ENCODE measurements at places on chromosomes 6 and 20.

- no peak for DNase-seq
Observed at GRCh38 chr6:91442342-91442741, 855.5 kb upstream of the MAP3K7 start.

- DNase-seq, result no peak
Observed at GRCh38 chr6:125784365-125784764, 6.4 kb upstream of the NCOA7 start.

DNA sequence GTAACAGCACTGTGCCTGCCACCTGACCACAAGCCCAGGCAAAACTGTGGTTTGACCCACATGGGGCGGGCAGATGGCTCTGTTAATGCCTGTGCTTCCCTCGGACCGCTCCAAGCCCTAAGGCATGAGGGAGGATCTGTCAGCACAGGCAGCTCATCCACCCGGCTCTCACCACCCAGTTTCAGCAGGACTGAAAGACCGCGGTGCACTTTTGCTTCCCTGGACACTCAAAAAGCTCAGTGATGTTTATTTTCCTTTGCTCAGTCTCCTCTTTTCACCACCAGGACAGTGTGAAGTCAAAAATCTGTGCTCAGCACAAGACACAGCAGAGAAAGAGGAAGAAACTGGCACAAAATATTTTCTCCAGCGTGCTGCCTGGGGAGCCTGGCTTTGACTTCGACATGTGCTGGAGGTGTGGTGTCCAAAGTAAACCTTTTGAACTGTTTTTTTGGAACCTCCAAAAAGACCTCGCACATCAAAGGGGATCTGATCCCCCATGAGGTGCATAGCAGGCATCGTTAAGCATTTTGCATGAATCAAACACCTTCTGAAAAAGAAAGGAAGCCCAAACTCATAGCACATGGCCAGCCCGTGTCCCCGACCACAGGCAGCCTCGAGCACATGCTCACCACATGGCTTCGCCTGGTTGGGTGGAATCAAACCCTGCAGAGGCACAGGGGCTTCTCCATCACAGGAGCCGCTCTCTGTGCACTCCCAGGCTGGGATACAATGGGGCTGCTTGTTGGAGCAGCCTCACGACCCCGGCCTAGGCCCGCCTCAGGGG is 441.7 kb upstream of the JARID2 start:
- no peak for DNase-seq

GRCh38 chr6:7868926-7869325 is 41.7 kb downstream of the TXNDC5 start:
- no peak for DNase-seq

- DNase-seq, result no peak
Observed at GRCh38 chr20:33318096-33318429, 35.0 kb downstream of the BPIFB1 start.

GRCh38 chr20:36096435-36096834 is 58.1 kb upstream of the EPB41L1 start:
- no peak for DNase-seq

DNA sequence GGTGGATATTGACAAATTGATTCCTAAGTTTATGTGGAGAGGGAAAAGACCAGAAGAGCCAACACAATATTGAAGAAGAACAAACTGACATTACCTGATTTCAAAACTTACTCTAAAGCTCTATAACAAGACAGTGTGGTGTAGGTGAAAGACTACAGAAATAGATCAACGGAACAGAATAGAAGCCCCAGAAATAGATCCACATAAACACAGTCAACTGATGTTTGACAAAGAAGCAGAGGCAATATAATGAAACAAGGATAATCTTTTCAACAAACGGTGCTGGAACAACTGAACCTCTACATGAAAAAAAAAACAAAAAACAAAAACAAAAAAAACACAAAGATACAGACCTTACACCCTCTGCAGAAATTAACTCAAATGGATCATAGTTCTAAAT is 50.2 kb downstream of the MAP3K5 start:
- DNase-seq, result no peak

- DNase-seq, result no peak
Observed at GRCh38 chr20:2089447-2089846, 12.2 kb upstream of the STK35 start.

DNA sequence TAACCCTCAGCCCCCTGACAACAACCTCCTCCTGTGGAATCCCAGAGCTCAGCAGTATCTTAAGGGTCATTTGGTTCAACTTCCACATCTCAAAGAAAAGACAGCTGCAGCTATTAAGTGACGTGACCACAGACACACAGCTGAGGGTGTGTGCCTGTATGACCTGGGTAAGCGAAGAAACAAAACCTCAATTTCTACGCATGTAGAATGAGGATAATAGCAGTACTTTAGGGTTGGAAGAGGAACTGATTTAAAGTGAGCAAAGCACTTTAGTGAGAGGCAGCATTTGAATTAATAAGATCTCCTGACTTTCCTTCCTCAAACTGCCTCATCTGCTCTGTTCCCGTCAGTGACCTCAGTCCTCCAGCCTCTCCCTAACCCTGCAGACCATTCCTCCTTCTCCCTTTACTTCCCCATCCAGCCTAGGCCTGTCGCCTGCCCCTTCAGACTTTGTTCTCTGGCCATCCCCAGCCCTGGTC is 6.8 kb upstream of the ARMC2 start:
- no peak for DNase-seq

GRCh38 chr6:36593569-36594028 is 563 bp upstream of the SRSF3 start:
- DNase-seq, result peak; percentile 53

DNA sequence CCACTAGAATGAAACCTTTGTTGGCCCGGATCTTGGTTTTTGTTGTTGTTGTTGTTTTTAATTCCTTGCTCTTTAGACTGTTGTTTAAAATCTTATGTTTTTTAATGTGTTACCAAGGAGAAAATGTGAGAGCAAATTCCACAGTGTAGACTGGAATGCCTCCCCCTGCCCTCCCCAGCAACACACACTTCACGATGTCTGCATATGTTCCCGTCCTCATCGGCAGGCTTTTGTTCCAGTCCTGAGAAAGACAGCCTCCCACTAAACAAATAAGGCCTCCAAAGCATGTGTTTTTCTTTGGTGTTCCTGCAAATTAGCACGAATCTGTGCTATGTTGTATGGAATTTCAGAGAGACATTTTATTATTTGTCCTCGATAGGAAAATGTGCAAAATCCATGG is 263.3 kb upstream of the QKI start:
- DNase-seq, result no peak

DNA sequence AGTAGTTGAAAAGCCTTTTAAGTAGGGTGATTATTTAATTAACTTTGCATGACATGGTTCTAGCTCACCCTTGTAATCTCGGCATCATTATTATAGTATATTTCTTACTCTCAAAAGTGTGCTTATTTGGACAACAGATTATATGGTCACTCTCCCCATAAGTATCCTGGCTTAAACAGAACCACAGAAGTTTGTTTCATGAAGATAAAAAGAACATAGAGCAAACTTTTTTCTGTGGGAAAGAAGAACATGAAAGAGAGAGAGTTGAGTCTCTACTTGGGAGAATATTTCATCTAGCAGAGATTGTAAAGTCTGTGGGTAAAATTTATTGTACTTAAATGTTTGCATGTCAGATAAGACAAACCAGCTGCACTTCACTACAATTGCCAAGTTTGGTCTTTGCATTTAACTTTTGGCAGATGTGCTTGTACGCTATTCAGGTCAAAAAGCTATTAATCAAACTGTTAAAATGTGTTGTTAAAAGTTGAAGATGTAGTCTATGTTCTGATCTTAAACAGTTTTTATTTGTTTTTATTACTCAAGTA is 33.4 kb upstream of the PRIM2 start:
- DNase-seq, result no peak

DNA sequence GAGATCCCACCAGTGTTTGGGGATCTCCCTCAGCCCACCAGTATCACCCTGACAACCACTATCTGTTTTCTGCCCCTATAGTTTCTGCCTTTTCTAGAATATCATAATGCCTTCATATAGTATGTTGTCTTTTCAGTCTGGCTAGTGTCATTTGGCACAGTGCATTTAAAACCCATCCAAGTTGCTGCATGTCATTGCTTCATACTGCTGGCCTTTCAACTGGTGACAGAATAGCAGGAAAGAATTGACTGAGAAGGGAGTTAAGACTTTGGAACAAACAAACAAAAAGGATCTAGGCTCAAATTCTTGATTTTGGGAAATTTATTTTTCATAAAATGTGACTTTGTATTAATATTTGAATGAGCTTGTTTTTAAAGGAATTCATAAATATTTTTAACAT is 4.5 kb downstream of the LMBRD1 start:
- DNase-seq, result no peak

DNA sequence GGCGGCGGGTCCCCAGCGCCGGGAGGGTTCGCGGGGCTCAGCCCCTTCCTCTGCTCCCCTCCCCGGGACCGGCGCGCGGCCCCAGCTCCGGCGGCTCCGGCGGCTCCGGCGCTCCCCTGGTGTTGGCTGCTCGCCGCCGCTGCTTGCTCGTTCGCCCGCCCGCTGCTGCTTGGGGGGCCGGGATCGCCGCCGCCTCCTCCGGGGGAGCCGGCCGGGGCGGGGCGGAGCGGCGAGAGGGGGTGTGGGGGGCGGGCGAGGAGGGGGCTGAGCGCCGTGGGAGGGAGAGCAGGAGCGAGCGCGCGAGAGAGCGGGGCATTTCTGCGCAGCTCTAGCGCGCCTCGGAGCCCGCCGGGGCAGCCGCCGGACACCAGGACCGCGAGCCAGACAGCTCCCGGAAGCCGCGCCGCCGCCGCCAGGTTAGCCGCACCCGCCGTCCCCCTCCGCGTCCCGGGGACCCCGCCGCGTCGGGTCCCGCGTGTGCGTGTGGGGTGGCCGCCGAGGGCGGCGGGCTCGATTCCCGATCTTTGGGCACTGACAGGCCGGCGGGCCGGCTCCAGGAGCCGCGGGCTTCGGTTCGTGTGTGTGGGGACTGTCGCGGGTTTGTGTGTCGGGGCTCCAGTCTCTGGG is 62.0 kb upstream of the EPB41L1 start:
- no peak for DNase-seq

DNA sequence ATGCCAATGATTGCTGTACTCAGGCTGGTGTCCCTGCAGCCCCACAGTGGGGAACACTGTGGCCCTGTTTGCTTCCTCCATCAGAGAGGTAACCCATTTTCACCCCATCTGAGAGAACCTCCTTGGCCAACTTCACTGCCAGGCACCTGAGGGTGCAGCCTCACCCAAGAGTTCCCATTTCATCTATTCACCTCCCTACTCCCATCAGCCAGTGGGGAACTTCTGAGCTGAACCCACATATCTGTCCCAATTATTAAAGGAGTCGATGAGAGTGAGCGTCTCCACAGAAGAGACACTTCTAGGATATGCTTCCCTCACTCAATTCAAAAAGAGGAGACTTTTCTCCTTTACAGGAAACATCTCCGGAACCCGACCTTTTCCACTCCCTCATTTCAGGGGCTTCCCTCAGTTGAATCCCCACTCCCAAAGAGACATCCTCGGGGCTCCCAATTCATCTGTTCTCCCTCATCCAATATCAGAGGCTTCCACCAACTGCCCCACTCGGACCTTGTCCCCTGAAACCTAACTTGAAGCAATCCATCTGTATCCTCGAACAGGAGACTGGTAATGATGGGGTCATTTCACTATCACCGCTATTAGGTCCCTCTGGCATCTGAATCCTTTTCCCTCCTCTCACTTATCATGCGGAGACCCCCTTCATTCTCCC is 988 bp downstream of the UBE2V1 start:
- DNase-seq, result no peak

- no peak for DNase-seq
Observed at GRCh38 chr20:25444556-25444955, 37.1 kb downstream of the GINS1 start.

DNA sequence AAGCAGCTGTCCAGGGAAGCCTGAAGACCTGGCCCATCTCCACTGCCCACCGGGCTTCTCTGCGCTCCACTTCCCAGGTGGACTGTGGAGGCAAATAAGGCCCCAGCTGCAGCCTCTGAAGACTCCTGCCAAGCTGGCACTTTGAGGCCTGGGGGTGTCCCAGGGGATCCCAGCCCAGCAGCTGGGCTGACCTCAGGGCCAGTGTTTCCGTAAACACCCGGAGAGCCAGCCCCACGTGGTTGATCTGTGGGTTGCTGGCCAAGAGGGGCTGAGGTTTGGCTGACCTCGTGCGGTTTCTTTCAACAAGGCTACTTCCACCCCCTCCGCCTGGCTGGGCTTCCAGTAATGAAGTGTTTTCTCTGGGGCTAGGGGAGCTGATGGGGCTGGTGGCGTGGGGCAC is 12.4 kb upstream of the CCN5 start:
- peak; percentile 43 for DNase-seq

DNA sequence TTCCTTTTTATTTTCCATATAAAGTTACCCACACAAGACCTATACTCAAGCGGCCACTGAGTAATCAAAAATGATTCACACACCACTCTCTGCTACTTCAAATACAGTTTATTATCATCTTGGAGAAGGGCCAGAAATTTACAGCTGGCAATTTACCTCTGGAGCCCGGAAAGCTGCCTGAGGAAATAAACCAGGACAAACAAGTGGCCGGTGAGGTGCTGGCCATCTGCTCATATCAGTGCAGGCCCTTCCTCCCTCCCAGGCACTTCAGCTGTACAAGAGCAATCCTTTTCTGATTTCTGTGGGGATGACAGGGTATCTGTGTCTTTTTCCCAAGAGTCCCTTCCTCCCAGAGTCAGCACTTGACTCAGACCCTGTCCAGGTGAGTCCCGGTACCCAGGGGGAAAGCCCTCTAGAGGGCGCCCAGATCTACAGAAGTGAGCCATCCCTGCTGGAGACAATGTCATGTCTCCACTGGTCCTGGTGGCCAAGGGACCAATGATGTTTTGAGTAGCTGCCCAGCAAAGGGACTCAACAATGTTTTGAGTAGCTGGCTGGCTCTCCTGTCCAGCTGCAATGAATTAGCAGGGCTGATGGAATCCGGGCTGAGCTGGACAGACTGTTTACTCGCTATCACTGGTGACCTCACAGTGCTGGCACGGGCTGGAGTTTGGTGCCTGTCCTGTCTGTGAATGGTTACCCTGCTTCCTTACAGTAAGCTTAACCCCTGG is 23.6 kb downstream of the LRP11 start:
- peak; percentile 74 for DNase-seq

DNA sequence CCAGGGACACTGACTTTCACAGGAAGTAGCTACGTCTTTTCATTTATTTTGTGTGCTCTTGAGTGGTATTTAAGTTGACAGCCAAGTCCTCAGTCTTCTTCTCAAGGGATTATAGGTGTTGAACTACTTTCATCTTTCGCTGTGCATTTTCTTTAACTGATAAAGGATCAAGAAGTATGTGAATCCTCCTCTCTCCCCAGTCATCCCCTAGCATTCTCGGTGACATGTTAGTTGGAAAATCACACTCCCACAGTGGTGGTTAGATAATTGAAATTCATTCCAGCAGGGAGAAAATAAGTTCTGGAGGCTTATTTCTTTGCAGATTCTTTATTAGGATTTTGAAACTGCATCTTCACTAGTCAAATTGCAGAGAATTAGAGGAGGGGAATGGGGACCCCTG is 569.4 kb downstream of the MEI4 start:
- DNase-seq, result no peak

DNA sequence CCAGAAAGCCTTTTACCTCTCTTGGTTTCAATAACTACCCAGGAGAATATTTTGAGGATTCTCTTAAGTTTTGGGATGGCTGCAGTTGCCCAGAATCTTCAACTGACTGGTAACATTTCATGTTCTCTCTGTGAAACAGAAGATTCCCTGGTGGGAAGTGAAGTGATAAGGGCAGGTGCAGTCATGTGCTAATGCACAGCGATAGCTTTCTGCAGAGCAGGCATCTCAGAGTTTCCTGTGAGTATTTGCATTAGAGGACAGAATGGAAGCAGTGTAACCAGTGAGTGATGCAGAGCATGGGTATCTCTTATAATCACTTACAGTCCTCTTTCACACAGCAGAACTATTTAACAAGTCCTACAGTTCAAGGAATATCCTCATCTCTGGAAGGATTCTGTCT is 76.1 kb downstream of the HCRTR2 start:
- no peak for DNase-seq

GRCh38 chr6:89963391-89963790 is 69.1 kb downstream of the GJA10 start:
- no peak for DNase-seq
